ENCODE measurements at places on chromosomes 5 and 9.
A peak's percentile ranks its signal among the peaks of the same experiment; 100 is the strongest.

- no peak for DNase-seq
These were observed 105.2 kb downstream of the DPYSL3 start for GRCh38 chr5:147404706-147405105.

GRCh38 chr9:21661626-21662025, 140.8 kb upstream of the MTAP start:
- no peak for DNase-seq

DNA sequence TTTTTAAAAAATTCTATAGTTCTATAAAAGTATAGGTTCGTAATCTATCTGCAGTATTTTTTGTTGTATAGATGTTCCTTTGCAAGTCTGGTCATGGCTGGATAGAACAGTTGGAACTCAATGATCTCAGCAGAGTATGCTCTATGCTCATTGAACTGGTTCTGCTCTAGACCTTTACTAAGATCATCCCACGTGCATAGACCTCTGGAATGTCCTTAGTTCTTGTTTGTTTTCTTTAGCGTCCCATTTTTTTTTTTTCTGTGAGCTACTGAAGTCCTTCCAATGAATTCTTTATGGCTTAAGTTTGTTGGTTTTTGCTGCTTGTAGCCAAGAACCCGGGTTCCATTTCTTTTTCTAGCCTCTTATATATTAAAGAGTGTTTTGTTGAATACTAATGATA, 3.5 kb downstream of the TMEM38B start:
- DNase-seq = peak; percentile 12

GRCh38 chr5:69167929-69168328, 979 bp downstream of the CCNB1 start:
- DNase-seq = no peak

DNA sequence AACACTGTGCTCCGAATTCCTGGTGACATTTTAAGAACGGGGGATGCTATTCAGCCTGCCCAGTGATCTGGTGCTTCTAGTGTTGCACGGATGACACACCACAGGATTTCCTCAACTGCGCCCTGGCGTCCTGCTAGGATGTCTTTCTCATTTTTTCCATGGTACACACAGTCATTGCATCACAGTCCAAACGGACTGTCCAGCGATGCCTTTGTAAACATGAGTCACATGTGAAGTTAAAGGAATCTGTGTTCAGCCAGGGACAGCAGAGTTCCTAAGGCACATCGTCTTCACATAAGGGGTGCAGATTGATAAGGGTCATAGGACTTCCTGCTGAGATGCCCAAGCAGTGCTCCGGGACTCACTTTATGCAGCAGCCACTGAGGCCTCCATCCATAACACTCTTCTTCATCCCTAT, 9.3 kb upstream of the PTPN3 start:
- peak; percentile 32 for DNase-seq

DNA sequence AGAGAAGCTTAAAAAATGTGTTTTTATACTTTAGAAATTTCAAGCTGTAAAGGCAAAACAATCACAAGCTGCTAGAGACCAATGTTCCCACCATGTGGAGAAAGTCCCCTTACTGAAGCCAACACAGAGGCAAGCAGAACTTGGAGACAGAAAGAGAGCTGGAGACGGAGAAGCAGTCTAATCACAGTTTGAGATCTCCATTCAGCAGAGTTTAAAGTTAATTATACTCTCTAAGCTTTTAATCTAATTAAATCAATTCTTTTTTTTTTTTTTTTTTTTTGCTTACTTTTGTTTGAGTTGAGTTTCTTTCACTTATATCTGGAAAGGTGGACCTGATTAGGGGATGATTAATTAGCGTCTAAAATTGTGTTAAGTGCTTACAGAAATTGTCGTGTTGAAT, 1534.3 kb downstream of the MAT2B start:
- DNase-seq = no peak

- DNase-seq = peak; percentile 57
These were observed 134.8 kb downstream of the KCNIP1 start for GRCh38 chr5:170638454-170639220.

GRCh38 chr5:22900801-22901310, 47.7 kb upstream of the CDH12 start:
- DNase-seq = no peak

GRCh38 chr9:5899292-5899691, 8.6 kb downstream of the MLANA start:
- DNase-seq = peak; percentile 6

GRCh38 chr5:9361835-9362234, 184.0 kb downstream of the SEMA5A start:
- DNase-seq = peak; percentile 54

GRCh38 chr5:34959323-34959722, 30.0 kb downstream of the DNAJC21 start:
- no peak for DNase-seq

DNA sequence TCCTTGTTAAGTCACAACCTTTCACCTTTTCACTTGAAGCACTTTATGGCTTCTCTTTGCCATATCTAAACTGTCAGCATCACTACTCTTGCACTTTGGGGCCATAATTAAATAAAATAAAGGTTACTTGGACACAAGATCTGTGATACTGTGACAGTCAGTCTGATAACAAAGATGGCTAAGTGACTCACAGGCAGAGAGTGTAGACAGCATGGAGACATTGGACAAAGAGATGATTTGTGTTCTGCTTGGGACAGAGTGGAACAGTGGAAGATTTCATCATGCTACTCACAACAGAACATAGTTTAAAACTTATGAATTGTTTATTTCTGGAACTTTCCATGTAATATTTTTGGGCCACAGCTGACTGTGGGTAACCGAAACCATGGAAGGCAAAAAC, 81.7 kb upstream of the SMC5 start:
- no peak for DNase-seq

DNA sequence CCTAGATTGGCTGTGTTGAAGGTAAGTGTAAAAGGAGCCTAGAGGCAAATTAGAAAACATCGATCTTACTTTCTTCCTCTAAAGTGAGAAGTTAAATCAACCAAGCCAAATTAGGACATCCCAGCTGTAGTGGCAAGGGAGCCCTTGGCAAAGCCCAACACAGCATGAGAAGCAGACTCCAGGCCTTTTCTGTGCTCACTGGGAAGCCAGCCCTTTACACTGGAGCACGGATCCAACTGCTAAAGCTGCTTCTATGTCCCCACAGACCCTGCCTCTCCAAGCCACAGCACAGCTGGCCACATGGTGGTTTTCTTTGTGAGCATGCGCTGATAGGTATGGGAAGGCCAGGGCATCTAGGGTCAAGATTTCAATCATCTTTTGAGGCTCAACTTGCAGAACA, 94.1 kb downstream of the APBA1 start:
- no peak for DNase-seq

DNA sequence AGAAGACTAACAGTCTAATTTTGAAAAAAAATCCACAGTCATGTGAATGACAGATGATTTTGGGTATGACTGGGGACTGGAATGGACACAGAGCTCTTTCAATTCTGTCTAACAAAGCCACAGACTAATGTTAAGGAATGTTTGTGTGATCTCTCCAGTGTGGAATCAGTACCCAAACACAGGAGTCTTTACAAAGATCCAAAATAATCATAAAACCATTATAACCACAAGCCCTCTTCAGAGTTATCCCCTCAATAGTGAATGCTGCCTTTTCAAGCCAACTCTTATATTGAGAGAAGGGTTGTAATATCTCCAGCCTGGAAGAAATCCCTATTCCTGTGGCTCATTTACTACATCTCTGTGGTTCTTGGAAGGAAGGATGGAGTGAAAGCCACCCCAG, 552.0 kb upstream of the CLINT1 start:
- peak; percentile 92 for DNase-seq

DNA sequence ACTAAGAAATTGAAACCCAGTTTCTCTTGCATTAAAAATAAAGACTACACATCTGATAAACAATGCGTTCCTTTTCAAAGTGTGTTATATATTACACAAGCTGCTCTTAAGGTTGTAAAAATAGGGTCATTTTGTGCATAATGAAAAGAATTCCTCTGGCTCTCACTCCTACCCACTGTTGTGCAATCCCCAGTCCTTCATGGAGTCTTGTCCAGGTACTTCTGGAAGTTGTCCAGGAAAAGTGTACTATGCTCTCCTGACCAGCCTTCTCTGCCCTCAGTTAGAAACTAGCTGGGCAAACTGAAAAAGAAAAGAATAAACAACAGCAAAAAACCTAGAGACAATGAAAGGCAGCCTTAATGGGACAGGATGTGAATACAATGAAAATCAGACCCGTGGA, 345.5 kb upstream of the PAPPA start:
- no peak for DNase-seq

DNA sequence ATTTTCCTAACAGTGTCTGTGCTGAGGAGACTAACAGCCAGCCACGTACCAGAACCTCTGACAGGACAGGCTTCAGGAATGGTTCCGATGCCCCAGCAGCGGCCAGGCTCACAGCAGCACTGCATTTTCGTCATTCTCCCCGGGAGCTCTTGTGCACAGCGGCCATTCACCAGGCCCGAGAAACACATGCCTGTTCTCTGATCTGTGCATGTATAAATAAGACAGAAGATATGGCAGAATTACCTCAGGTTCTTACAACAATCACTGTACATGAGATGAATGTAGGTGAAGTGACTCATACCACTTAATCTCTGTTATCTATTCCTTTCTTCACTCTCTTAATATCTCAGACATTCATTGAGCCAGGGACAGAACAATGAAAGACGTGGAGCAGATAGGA, 143.0 kb downstream of the FBN2 start:
- DNase-seq = no peak

DNA sequence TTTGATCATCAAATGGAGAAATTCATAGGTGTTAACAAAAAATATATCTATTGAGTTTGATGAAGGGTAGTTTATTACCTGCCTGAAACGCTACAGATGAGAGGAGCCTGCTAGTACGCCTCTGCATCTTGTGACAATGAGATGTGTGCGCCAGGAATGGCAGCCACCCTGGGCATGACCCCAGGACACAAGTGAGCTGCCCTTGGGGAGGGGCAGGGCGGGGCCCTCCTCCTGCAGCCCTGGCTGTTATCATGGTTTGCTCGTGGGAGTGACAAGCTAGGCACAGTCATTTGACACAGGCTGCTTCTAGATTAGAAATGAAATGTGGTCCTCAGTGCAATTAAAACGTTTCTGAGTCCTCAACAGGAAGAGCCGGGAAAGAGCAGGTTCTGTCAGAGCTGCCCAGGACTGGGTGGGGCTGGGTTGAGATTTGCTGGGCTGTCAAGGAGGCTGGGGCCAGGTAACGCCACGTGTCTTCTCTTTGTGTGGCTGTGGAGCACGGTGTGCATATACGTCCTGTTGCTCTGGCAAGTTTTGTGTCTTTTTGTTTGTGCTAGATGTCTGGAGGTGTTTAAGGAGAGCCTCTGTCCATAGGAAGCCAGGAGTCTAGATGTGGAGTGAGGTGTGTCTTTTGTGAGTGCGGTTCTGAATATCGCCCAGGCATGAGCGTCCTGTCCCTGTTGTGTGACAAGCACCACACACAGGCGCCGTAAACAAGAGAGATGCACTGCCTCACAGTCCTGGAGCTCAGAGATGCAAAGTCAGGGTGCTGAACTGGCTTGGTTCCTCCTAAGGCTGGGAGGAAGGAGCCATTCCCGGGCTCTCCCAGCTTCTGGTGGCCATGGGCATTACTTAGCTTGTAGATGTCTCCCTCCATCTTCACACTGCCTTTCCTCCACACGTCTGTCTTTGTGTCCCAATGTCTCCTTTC, 129.0 kb upstream of the IRX4 start:
- DNase-seq = no peak

DNA sequence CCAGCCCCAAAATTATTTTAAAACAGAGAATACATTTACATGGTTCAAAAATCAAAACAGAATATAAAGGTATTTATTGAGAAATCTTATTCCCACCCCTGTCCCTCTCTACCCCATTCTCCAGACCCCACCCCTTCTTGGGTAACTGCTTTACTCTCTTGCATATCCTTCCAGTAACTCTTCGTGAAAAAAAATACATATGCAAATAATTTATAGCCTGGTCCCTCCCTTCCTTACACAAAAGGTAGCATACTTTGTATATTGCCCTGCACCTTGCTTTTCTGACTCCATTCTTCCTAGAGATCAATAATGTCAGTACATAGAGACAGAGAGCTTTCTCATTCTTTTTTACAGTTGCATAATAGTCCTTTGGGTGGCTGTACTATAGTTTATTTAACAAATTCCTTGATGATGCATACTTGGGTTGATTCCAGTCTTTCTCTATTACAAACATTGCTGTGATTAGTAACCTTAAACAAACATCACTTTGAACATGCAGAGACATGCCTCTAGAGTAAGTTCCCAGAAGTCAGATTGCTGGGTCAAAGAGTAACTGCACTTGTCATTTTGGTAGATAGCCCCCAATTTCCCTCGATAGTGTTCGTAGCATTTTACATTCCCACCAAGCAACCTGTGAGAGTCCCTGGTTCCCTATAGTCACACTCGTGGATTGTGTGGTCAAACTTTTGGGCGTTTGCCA, 47.9 kb downstream of the STOM start:
- peak; percentile 92 for DNase-seq

DNA sequence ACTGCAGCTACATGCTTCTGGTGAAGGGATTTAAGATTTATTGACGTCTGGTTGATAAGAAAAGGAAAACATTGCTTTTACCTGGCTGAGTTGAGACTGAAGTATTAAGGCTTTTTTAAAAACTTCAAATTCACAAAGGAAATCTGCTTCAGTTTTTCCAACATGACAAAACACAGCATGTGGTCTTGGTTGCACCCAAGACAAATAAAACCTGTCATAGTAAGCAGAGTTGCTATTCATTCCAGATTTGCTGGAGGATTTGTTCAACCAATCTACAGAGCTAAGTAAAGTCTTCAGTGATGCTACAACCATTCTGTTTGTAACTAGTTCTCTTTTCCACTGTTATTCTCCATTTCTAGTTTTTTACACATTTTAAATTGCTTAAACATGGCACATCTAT, 11.3 kb downstream of the C5orf63 start:
- no peak for DNase-seq

DNA sequence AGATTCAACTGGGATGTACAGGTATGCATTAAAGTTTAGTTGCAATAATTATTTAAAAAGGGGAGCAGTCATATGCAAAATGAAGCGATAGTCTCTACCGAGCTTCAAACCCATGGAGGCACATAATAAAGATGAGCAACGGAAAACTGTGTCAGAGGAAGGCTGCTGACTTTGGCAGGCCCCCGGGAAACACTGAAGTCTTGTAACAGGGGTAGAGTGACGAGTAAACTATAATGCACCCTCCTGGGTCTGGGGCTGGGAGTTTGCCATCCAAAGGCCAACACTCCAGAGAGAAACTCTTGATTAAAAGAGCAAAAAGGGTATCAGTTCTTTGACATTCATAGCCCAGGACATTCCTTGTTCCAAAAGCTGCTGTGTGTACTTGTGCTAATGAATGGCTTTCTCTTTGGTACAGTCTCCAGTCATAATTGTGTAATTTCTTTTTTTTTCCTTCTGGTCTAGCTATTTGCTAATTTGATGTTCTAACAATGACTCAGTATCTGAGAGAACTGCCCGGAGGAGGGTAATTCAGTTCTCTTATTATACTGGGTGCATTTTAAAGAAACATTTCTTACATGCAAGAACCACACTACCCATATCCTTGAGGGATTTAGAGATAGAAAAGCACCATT, 59.2 kb downstream of the TNC start:
- peak; percentile 75 for DNase-seq

Data from fibroblast of skin of scalp (primary cell).